ENCODE measurements at places on chromosomes 7 and 10.
A peak's percentile ranks its signal among the peaks of the same experiment; 100 is the strongest.

- no peak for DNase-seq
Measured at GRCh38 chr7:108848486-108848885, 278.8 kb downstream of the DNAJB9 start.

- no peak for DNase-seq
Measured at GRCh38 chr7:37173670-37174069, 275.0 kb downstream of the ELMO1 start.

DNA sequence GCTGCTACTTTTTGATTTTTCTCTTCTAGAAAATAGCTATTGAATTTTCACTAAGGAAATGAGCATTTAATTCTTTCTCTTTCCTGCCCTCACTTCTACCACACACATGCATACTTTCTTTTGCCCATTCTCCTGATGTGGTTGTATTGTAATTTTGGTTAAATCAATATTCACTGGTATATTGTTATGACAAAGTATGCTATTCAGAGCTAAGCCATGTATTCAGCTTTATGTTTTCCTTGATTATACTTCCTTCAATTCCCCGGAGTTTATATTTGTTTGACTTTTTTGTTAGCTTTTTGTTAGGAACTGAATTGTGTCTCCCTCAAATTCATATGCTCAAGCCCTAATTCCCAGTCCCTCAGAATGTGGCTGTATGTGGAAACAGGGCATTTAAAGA is 24.0 kb downstream of the LRRC72 start:
- no peak for DNase-seq

DNA sequence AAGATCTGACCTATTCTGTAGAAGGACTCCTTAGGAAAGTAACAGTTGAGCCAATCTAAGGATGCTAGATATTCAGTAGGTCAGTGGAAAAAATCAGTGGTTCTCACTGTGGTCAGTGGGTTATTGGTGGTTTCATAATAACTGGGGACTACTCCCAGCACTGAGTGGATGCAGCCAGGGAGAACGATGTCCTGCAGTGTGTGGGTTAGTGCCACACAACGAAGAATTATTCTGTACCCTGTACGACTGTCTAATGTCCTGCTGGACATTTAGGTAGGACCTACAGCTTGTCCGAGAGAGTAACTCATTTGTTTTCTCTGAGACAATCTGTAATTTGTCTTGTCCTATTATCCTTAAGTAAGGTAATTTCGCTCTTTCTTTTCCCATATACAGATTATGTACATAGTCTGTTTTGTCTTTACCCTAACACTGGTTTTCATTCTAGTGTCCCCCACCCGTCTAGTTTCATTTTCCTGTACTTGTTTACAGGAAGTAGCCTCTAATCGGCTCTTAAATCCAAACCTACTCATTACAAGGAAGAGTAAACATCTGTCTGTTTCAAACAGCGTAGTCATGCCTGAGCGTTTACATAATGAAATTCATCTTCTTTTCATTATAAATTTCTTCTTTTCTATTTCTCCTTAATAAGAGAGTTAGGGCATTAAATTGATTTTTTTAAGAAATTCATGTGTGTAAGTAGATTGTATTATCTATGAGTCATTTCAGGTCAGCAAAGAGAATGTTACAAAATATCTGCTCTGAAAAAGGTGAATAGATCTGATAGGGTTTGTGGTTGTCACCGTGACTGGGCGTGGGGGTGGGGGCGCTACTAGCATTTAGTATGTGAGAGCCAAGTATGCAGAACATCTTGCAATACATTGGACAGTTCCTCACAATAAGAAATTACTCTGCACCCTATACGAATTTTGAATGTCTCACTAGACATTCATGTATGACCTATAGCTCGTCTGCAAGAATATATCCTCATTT is 8.3 kb upstream of the ZC3HAV1L start:
- peak; percentile 4 for DNase-seq

GRCh38 chr7:7808156-7808555 is 89.7 kb upstream of the RPA3 start:
- DNase-seq = no peak

DNA sequence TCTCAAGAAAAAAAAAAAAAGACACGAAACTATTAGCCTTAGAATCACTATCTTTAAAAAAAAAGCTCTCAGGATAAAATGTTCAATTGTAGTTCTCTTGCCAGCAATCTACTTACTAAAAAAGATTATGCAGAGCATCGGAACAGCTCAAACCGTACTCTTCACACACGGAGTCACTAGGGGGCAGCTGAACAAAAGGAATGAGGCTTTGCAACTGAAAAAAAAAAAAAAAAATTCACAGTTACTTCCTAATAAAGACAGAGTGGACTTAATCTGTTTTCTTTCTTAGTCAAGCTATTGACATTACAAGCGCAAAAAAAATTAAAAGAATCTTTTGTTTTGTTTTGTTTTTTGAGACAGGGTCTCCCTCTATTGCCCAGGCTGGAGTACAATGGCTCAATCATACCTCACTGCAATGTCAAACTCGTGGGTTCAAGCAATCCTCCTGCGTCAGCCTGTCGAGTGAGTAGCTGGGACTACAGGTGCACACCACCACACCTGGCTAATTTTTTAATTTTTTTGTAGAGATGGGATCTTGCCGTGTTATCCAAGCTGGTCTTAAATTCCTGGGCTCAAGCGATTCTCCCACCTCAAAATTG is 11.5 kb downstream of the PMS2 start:
- peak; percentile 58 for DNase-seq

DNA sequence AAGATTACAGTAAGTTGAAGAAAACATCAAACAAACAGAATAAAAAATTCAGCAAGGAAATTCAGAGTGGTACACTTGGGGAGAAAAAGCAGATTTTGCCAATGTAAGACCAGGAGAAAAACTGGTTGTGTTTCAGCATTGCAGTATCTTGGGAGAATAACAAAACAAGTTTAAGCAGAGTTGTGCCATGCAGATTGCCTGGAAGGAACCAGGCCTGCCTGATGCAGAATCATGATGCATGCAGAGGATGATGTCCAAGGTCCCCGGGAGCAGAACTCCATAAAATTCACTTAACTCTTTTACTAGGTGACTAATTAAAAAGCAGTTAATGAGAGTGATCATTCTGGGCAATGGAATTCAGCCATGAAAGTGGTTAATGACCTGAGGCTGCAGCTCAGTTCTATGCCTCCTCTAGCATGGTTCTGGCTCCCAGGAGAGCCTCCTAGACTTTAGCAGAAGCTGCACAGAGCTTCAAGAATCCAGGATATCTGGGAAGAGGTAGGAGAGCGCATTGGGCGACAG is 379.7 kb upstream of the C7orf33 start:
- DNase-seq = no peak

DNA sequence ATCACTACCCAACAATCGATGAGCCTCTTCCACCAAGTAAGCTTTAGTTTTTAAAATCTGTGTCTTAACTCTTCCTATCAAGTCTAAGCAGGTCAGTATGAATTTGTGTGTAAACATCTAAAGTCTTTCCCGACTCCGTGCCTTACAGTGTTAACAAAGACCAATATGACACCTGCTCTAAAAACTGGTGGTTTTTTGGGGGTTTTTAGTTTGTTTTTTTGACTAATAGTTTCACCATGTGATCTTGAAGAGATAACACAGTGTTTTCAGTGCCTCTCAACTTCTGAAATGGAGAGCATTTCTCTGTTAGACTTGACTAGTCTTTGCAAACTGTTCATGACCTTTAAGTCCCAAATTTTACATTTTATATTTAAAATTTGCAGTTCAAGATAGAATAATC is 132.0 kb upstream of the STK17A start:
- DNase-seq = no peak

DNA sequence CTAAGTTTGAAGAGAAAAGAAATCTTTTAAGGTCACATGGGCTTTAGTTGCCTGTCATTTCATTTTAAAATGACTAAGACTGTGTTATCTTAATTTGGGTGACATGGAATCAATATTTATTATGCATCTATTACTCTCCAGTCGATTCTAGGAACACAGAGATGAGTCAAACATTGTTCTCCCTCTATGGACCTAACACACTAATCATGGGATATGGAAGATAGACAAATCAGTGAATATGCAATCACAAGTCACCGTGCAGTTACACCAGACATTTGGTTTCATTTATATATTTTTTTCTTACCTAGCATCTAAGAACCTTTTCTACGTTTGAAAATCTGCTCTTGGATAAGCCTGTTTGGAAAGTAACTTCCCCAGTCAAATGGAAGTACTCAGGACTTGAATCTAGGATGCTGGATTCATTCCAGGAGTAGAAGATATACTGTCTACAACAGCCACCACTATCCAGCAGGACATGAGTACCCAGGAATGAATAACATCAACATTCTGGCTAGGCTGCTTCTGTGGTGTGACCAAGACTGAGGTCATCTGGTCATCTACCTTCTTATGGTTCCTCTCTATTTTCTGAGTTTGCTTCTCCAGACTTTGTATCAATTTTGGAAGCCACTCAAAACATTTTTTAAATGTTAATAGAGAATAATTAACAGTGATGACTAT is 902.9 kb upstream of the LRRN3 start:
- DNase-seq = no peak

GRCh38 chr7:537911-538634 is 18.4 kb upstream of the PDGFA start:
- no peak for DNase-seq

DNA sequence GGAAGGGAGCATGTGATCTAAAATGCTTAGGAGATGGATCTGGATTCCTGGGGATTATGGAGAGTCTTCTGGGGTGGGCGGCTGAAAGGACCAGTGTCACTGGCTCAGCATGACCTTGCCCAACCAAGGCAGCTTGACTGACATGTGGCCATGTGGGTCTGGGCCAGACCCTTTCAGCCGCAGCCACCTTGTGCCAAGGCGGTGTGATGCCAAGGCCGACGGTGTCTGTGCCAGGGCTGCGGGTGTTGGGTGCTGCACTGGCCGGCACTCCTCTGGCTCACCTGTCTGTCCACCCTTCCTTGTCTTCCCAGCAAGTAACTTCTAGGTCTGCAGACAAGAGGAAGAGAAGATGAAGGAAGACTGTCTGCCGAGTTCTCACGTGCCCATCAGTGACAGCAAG is 8.8 kb downstream of the DEPP1 start:
- DNase-seq = no peak

GRCh38 chr7:70782796-70783195 is 349.1 kb upstream of the GALNT17 start:
- DNase-seq = peak; percentile 9

DNA sequence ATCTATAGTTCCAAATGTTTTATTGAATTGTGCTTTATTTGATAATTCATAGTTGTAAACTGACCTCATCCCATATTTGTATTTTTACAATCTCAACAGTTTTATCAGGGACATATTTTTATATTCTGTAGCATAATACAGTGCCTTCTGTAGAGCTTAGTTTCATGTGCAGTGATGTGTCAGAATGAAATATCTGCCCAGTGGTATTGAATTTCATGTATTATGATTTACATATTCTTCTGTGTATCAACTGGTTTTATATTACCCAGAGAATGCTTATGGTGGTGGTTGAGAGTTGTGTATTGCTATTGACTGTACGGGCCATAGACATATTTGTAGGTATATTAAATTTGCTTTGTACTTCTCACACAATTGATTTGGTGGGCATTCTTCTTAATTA is 89.9 kb downstream of the KAT6B start:
- no peak for DNase-seq

DNA sequence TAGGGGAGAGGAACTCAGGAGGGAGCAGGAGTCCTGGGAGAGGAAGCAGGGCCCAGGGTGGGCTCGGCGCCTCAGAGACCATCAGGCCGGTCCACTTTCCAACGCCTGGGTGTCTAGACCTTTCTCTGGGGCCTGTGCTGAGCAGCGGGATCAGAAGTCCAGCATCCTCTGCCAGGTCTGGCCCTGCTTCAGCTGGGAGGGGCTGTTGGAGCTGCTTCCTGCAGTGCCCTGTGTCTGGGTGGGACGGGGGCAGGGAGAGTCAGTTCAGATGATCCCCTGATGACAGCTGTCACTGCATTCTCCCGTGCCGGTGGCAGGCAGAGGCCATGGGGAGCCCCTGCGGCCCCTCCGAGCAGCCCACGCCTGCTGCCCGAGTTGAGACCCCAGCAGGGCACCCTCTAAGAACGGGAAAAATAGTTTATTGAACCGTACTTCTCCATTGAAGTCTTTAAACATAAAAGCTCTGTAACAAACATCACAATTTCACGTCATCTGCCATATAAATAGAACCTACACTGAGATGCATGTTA is 23.3 kb downstream of the AP5Z1 start:
- DNase-seq = no peak

GRCh38 chr7:81611040-81611439 is 158.8 kb downstream of the HGF start:
- no peak for DNase-seq

GRCh38 chr7:20466543-20467021 is 135.9 kb downstream of the ITGB8 start:
- no peak for DNase-seq

GRCh38 chr10:132105302-132105995 is 39.7 kb downstream of the JAKMIP3 start:
- no peak for DNase-seq

DNA sequence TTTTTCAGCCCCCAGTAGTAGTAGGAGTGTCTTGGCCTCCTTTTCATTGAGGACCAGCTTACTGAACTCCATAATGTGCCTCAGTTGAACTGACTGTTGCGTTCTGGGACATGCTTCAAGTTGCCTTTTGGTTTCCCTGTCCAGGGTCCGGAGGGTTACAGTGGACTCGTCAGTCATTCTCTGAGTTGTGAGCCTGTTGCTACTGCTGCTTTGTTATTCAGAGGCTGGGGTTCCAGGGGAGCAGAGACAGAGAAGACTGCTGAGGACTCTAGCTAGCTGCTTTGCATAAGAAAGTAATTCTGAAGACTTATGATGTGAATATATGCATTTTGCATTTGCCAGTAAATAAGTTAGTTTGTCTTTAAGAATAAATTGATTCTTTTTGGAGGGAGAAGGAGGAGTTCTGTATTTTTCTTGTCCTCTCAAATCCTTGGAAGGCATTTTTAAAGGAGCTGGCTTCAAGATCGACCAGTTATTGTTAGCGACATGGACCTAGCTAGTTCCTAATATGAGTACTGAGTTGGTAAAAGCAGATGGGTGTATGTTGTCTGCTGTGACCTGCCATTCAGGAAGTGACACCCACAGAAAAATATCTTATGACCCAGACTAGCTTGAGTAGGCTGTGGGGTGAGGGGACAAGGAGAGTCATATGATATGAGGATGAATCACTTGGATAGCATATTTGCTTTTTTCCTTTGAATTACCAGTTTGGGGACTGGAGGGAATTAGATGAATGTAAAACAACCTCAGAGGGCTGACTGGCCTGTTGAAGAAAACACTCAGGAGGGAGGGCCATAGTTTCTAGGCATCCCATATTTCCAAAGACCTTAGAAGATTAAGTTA is 8.3 kb downstream of the PI4K2A start:
- no peak for DNase-seq

DNA sequence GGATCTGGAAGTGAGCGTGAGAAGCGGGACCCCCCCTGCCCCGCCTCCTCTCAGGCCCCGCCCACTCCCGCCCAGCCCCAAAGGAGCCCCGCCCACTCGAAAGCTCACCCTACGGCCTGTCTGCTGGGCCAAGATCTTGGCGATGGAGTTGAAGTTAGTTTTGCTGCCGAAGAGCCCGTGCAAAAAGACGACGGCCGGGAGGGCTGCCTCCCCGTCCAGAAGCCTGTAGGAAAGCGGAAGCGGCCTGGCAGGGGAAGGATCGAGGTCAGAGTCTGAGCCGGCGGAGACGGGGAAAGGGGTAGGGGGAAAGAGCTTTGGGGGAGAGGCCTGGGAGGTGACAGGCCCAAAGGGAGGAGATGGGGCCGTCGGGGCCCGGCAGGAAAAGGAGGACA is 386 bp downstream of the ABHD11 start:
- peak; percentile 52 for DNase-seq

GRCh38 chr7:39624442-39624807 is 1.1 kb downstream of the RALA start:
- no peak for DNase-seq

- no peak for DNase-seq
Measured at GRCh38 chr7:17844022-17844421, 96.3 kb downstream of the SNX13 start.

GRCh38 chr7:34844936-34845665 is 187.1 kb downstream of the NPSR1 start:
- no peak for DNase-seq
